ENCODE measurements at places on chromosomes 11 and 22. TPM values are rescaled to one million over a fixed set of nuclear protein-coding genes. Genes with fewer than 3 reads are reported as not detected.

PHF21B gene
- 1.7 TPM for polyA plus RNA-seq

GRCh38 chr22:48576333-48577013 is 1251.2 kb downstream of the BRD1 start:
- DNase-seq, result no peak

TTC28 gene
- 29.1 TPM for polyA plus RNA-seq

GRCh38 chr11:20059587-20060021 is 100.7 kb downstream of the DBX1 start:
- no peak for DNase-seq

DNA sequence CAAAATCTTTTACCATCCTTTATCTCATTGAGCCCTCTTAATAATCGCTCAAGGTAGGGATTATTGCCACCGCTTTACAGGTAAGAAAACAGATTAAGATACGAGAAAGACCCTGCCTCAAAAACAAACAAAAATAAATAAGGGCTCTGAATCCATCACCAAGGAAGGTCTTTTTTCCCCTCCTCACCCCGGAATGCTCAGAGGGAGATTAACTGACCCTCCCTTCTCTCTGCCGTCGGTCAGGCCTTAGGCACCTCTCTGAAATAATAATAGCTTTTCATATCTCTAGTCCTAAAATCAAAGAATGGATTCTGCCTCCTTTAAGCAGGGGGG is 620 bp upstream of the ATG2A start:
- DNase-seq, result no peak

SGSM1 gene
- 3.2 TPM for polyA plus RNA-seq

SCT gene
- polyA plus RNA-seq, result 72.9 TPM

DNA sequence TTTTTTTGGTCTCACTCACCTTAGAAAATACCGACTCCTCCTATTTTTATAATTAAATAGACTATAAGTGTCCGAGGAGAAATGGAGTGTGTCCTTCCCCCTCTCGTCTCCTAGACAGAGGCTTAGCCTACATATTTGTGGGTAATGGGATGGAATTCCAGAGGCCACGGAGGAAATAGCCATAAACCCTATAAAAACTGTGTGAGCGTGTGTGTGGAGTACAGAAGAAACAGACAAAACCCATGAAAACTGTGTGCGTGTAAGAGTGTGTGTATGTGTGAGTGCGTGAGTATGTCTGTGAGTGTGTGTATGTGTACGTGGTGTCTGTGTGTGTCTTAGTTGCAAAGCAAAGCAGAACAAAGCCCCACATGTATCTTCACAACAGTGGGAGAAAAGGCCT is 883.5 kb downstream of the OPCML start:
- no peak for DNase-seq

EMID1 gene
- polyA plus RNA-seq, result 18.2 TPM

SLC35F2 gene
- polyA plus RNA-seq, result 6.0 TPM

OR5P2 gene
- not detected for polyA plus RNA-seq

GRCh38 chr22:45240104-45240809 is 437 bp downstream of the KIAA0930 start:
- no peak for DNase-seq

DNA sequence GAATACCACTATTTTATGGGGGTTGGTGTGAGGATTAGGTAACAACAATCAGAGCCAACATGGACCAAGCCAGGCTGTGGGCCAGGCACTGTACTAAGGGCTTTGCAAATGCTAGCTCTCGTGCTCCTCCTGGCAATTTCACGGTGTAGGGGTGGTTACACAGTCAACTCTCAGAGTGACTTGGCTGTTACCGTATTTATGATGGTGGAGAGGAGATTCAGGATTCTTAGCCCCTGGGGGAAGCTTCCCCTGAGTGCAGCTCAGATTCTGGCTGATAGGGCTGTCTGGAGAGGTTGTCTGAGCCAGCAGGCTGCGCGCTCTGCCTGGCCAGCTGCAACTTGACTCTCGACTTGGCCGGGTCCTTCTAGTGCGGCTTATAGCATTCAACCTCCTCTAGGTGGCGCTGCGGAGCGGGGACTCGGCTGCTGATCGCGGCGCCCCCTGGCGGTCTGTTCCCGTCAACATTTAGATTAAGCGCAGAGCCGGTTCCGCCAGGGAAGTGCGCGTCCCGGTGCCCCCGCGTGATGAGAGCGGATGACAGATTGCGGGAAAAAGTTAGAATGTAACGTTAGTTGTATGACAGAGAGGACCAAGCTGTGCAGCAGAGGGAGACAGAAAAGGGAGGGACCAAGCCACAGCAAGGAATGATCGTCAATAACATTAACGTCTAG is 4.5 kb upstream of the NCF4 start:
- DNase-seq, result peak; percentile 95

DNA sequence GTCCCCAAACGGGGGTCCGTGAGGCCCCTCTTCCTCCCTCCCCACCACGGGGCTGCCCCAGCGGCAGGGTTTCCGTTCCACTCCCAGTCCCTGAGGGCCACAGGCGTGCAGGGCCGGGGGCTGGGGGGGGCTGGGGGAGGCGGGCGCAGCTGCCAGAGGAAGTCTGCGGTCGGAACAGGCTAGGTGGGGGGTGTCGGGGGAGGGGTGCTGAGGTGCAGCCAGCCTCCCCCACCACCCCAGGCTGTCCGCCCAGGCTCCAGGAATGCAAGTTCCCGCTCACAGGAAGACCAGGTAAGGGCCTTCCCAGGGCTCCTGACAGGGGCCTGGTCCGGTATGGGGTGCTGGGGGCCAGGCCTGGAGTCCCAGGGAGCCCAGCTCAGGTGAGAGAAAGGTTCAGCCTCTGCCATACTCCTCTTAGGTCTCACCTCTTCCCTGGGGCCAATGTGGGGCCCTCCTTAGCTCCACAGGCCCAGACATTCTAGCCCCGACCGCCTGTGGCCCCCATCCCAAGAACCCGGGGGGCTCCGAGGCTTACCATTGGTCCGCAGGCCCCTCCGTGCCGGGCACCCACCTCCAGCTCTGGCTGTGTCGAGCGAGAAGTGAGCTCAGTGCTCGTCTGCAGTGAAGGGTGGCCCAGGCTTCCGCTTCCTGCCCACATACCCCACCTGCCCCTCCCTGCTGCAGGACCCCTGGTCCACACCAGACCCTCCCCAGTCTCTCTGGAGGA is at the start of gene PTPRCAP:
PTPRCAP (minus strand) TSS at position 601 of the 727 bp plus-strand sequence; CDS start at position 538, 63 bp downstream.
- DNase-seq, result no peak

LDHAL6A gene
- polyA plus RNA-seq, result 0.36 TPM

DNA sequence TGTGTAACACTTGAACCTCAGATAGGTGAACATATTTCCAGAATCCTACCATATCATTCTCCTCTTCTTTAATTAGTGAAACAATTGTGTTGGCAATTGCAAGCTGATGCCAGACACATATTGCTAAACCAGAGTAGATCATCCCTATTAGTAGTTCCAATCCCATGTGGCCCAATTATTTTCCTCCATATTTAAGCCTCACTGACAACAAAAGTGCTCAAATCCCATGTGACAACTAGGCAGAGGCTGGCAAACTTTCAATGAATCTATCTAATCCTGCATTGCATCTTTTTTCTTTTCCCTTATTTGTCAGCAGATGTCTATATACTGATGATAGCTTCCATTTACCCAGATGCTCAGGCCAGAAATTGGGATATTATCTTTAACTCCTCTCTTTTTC is 90.4 kb downstream of the GRIA4 start:
- DNase-seq, result no peak

- no peak for DNase-seq
Observed at GRCh38 chr22:23279781-23280180, 99.5 kb downstream of the BCR start.

GRCh38 chr22:39820256-39820655 is 73.3 kb downstream of the ENTHD1 start:
- DNase-seq, result no peak

PRRG4 gene
- polyA plus RNA-seq, result not detected

GRCh38 chr11:92424281-92424680 is 199.7 kb downstream of the FAT3 start:
- DNase-seq, result no peak

MAPK12 gene
- 19.7 TPM for polyA plus RNA-seq

MUC6 gene
- polyA plus RNA-seq, result not detected

- no peak for DNase-seq
Observed at GRCh38 chr11:75308986-75309385, 42.5 kb downstream of the ARRB1 start.

DNA sequence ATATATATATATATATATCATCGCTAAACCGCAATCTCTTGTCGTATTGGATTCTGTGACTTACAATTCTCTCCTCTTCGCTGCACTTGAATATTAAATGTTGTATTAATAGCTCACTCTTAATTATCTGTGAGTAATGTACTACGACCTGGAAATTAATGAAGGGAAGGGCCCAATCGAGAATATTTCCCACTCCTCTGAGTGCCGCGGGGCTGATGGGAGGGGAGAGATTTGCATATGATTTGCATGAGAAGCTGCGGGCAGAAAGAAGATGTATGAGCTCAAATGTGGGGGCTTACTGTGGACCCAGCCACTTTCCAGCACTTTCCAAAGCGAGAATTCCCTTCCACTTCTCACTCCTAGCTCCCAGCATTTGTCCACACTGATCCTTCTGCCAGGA is 141.2 kb downstream of the MN1 start:
- no peak for DNase-seq

GRK3 gene
- not detected for polyA plus RNA-seq

GRCh38 chr11:91066456-91067047 is 843.7 kb upstream of the CHORDC1 start:
- no peak for DNase-seq

DNA sequence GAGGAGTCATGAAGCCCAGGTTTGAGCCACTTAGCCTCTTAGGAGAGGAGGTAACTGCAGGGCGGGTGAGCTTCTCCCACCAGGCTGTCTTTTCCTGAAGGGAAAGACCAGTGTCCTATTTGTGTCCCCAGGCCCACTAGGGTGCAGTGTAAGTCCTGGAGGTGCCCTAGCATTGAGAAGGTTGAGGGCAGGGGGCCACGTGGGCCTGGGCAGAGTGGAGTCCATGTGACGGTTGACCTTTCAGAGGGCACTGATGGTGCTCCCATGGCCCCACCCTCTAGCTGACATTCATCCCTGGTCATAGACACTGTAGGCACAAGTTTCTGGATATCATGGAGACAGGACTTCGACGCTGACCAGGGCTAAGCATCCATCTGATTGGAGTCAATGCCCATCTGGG is 44.1 kb upstream of the TP53I11 start:
- DNase-seq, result no peak

ABCC8 gene
- polyA plus RNA-seq, result 2.0 TPM

DNA sequence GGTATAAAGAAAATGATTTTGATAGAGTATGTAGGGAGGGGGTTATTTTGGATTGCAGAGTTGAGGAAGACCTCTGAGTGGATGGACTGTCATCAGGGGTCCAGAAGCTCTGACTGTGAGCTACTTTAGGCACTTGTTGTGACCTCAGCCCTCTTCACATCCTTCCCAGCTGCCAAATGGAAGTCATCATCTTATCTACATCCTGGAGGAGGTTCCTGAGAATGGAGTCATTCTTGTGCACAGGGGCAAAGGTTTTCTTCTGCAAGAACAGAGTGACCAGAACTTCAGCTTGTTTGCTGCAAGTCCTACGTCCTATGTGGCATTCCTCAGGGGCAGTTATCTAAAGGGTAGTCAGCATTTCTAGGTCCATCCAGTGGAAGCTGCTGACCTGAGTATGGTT is 393.8 kb downstream of the AASDHPPT start:
- DNase-seq, result no peak

GRCh38 chr11:38006466-38006865 is 1408.4 kb upstream of the RAG2 start:
- no peak for DNase-seq

DNA sequence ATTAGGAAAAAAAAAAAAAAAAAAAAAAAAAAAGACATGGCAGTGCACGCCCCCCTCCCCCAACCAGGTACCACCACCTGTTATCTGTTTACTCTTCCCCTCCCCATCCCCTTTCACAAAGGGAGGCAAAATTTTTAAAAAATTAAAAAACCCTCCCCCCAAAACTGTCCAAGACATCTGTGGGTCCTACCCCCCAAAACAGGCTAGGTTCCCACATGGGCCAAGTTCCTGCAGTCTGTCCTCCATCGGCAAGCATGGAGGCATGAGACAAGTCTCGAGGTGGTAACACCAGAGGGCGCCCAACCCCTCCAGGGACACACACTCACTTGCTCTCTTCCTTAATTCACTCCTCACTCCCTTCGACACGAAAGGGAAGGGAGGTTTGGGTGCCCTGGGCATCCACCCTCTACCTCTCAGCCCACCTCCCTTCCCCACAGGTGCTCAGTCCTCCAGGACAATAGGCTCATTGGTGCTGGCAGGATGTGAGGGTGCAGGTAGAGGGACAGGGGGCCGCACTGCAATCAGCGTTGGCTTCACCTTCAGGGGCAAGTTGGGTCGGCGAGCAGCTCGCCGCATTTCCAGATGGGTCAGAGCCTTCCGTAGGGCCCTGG is 2.2 kb upstream of the TUT1 start:
- no peak for DNase-seq

PIH1D2 gene
- polyA plus RNA-seq, result 1.8 TPM

GRCh38 chr11:35951680-35952079 is 7.8 kb downstream of the LDLRAD3 start:
- no peak for DNase-seq

MAPK8IP1 gene
- polyA plus RNA-seq, result 49.6 TPM

DNA sequence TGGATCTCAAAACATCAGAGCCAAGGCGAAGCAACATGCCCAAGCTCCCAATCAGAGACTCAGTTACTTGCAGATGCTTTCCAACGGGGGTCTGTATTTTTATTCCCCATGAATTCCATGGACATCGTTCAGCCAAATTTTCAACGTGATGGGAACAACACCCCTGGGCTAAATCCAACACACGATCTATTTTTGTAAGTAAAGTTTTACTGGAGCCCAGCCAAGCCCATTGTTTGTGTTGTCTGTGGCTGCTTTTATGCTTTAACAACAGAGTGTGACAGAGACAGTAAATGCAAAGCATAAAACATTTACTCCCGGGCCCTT is 33.7 kb downstream of the SLC5A1 start:
- no peak for DNase-seq

- DNase-seq, result no peak
Observed at GRCh38 chr11:130737866-130738431, 178.3 kb downstream of the SNX19 start.

DEFB131B gene
- not detected for polyA plus RNA-seq

GRCh38 chr11:46609386-46609785 is 7.6 kb downstream of the HARBI1 start:
- no peak for DNase-seq

DNA sequence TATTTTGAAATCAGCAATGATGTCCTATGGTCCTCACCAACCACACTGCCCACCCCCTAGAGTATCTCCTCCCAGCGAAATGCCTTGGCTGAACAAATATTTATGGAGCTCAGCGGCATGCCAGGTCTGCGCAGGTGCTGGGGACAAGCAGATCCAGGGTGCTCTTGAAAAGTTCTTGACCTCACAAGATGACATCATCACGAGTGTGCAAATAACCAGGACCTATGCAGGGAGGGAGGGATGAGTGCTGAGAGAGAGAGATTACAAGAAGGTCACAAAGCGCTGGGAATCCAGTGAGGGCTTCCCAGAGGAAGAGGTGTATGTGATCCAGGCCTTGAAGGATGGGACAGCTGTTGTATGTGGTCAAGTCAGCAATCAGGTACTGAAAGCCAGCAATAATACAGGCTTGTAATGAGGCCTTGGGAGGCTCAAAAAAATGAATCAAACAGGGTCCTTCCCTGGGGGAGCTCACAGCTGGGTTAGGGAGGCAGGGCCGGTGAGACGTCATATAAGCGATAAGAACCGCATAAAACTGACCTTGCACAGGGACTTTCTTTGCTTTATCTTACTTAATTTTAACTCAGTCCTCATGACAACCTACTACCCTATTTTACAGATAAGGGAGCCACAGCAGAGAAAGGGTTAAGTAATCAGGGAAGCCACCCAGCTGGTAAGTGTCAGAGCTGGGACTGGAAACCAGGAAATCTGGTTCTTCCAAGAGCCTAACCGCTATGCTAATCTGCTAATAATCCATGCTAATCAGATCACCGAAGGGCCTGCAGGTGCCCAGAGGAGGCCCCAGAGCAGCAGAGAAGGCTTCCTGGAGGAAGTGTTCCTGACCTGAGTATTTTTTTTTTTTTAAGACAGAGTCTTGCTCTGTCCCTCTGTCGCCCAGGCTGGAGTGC is 8.2 kb downstream of the ARRB1 start:
- DNase-seq, result no peak

Data from muscle of arm (tissue), 14 donors.